ENCODE measurements at places on chromosomes 4 and X.

- no peak for DNase-seq
Observed at GRCh38 chr4:87677731-87678130, 27.7 kb downstream of the DMP1 start.

GRCh38 chr4:77203380-77204197 is 46.6 kb downstream of the CCNG2 start:
- peak; percentile 60 for DNase-seq

GRCh38 chrX:54530357-54530900 is 410 bp downstream of the GNL3L start:
- DNase-seq: no peak

DNA sequence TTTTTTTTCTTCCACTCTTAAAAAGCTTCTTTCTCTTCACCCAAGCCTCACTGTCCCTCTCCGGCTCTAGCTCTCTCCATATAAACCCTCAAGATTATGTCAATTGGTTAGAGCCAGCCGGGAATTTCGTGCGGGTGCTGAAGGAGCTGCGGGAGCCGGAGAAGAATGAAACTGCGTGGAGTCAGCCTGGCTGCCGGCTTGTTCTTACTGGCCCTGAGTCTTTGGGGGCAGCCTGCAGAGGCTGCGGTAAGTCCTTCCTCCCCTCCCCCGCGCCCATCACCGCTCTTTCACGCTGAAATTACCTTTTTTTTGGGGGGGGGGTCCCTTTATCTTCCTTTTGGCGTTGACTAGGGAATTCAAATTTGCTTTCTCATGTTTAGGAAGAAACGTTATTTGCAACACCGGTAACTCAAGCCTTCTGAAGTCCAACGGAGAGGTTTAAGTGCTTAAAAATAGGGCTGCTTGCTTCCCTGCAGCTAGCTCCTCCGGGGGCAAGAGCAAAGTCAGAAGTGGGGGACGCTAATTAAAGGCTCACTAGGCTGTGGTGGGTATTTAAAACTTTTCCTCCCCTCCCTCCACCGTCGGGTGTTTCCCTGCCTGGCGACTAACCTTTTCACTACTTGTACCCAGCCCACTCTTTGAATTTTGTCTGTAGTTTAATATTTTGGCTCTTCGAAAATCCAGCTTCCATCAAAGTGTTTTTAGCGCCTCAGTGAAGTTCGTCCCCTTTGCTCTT is 491 bp downstream of the COL4A5 start:
- DNase-seq: no peak

GRCh38 chr4:74376888-74377483 is 12.0 kb downstream of the EREG start:
- no peak for DNase-seq

DNA sequence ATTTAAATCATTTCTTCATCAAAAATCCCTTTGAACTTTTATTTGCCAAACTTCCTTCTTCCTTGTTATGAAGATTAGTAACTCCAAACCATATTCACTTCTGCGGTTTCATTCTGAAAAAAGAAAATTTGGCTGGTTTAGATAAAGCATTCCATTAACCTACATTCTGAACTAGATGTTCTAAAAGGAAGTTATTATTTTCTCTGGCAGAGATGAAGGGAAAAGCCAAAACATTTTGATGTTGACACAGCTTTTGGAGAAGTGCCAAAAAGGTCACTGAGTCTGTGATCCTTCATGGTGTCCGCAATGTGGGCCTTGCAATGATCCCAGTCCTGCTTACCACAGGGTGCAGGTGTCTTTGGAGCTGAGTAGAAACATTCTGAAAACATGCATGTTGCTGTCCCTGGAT is 36.0 kb downstream of the CXCL8 start:
- DNase-seq: no peak

- DNase-seq: no peak
Observed at GRCh38 chrX:84187533-84188319, at the start of gene RPS6KA6. Gene RPS6KA6 (minus strand): TSS chrX:84188199. CDS start chrX:84187899, 300 bp downstream.

GRCh38 chr4:95153182-95153581 is 395.4 kb downstream of the BMPR1B start:
- DNase-seq: no peak

- no peak for DNase-seq
Observed at GRCh38 chr4:139131209-139131870, 45.7 kb downstream of the ELF2 start.

GRCh38 chr4:8434251-8435073 is 6.1 kb downstream of the ACOX3 start:
- DNase-seq: no peak

DNA sequence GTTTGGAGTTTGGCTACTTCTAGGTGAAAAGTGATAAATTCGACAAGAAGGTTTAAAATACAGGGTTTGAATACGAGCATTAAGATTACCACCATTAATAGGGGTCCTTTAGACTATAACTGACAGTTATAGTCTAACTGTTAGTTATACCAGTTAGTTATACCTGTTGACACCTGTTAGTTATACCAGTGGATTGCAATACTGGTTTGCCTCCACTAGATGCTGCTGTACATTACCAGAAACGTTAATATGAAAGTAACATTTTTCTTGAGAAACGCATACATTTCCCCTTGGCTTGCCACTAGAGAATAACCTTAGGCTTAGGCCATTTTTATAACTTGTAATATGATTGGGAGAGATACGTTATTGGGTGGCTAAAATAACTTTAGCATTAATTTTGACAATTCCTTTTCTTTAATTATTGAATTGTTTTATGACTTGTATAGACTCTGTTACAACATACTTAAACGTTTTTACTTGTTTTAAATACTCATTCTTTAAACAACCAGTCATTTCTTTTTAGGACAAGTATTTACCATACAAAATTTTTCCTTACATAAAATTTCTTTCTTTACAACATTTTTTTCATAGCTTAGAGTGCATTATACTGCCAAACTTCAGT is 911.2 kb downstream of the FSTL5 start:
- DNase-seq: no peak

DNA sequence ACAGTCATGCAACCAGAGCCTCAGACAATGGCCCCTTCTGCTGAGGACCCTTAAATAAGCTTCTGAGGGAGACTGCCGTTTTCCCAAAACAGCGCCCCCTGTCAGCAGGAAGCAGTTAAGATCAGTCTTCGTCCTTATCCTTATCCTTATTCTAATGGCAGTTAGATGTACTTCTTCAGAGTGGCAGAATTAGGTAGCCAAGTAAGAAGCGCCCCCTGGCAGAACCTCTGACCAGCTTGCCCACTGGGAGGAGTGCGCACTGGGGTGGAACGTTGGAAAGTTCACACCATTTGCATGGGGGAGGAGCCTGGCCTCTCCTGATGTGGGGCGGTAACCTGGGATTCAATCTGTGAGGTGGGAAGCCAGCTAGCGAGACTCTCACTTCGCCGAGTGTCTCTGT is 133.6 kb upstream of the QRFPR start:
- DNase-seq: no peak

DNA sequence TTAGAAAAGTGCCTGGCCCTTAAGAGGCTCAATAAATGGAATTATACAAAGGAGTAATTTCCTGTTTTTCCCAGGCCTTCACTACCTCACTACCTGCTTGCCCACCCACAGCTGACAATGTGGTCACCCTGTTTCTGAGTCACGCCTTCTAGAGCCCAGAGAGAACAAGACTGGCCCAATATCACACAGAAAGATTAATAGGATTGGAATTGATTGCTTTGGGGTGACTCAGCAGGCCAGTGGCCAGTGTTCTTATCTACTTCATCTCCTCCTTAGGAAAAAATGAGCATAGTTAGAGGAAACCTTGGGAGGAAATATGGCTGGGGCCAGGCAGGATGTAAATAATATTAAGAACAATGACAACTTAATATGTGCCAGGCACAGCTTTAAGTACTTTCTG is 4.5 kb upstream of the FGF16 start:
- no peak for DNase-seq

DNA sequence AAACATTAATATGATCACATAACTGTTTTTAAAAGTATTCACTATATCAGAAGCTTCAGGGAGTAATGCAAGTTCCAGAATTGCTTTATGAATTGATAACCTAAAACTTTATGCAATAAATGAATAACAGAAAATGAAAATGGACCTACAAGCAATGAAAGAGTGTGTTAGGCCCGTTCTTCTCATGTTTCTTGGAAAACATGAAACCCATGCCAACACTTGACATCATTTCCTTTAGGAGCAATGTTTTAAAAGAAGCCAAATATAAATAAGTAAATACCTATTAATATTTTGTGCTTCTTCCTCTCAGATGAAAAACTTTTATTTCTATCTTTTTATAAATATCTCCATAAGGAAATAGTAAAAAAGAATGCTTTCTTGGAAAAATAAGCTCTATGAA is 123.0 kb upstream of the GALNT7 start:
- DNase-seq: no peak

DNA sequence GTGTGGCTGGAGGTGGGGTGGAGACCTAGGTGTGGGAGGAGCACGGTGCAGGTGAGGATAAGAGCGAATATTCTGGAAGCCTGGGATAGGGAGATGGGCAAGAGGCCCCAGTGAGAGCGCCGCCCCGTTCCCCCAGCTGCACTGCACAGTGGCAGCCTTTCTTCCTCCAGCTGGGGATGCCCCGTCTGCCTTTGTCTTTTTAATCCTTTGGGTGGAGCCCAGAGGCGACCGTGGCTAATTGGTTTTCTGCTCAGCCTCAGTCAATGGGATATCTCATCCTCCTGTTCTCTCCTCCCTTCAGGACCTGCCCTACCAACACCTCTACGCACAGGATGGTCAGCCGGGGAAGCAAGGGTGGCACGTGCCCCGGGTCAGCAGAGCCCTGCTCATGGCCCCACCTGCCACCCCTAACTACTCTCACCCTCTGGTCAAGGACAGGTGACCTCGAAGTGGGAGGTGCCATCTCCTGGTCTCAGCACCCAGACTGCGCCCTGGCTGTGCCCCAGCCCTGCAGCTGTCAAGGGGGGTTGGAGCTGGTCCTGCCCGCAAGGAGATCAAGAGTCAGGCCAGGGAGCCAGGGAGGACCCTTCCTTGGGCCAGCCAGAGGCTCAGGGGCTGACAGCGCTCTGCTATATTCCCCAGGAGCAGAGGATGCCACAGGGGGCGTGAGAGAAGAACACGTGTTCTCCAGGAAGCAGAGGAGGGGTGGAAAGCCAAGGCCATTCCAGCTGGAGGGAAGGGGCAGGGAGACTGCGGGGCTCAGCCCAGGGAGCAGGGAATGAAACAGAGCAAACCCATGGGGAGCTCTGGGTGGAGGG is 64.0 kb downstream of the ADRA2C start:
- DNase-seq: no peak

DNA sequence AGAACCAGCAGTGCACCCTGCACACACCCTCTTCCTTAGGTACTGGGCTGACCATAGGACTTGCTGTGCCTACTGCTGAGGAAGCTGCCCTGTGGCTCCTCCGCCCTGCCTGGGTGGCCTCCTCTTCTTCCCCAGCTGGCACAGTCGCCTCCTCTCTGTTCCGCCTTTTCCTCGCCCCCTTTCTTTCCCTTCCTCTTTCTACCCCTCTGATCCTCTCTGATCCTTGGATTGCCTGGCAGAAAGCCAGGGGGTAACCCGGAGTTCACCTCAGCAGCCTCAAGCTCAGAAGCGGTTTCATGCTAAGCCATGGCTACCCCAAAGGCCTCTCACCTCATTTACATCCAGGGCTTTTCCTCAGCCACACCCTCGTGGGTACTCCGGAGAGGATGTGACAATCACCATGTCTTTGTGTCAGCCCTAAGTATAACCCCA is 136.2 kb downstream of the SMIM20 start:
- peak; percentile 19 for DNase-seq

- no peak for DNase-seq
Observed at GRCh38 chr4:10085386-10085785, 31.2 kb downstream of the WDR1 start.

GRCh38 chr4:102321260-102321995 is 23.9 kb downstream of the SLC39A8 start:
- no peak for DNase-seq

- DNase-seq: peak; percentile 38
Observed at GRCh38 chr4:26028793-26029567, 115.0 kb downstream of the SMIM20 start.

- DNase-seq: peak; percentile 74
Observed at GRCh38 chrX:119690921-119691716, 1.8 kb downstream of the SEPTIN6 start.

DNA sequence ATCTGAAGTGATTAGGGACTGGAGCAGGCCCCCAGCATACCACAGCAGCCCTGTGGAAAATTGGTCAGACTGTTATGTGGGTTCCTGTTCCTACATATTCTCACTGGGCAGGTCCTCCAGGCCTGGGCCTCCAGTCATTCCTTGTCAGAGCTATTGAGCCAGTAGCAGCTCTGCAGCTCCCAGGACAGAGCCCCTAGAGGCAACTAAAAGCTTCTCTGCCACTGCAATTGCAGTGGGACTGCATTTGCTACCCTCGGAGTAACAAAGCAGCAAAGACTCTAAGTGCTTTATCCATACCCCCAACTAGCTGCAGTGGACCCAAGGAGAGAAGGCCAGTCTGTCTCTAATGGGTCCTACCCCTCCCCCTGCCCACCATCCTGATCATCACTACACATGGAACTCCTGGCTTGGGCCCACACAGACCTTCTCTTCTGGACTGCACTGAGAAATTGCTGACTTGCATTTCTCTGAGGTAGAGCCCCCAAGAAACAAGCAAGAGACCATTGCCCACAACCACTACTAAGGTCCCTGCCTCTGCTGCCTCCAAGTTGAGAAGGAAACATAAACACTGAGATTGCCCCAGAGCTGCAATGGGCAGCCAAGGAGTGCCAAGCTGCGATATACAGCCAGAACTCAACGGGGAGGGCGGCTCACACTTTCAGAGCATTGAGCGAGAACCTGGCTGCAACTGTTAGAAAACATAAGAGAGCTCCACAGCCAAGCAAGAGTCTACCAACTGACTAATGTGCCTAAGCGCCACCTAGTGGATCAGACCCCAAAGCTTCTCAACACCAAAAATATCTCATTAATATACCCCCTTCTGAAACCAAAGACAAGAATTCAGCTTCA is 738.7 kb upstream of the NDST4 start:
- no peak for DNase-seq

- DNase-seq: no peak
Observed at GRCh38 chr4:8307121-8307520, 37.6 kb downstream of the HTRA3 start.

DNA sequence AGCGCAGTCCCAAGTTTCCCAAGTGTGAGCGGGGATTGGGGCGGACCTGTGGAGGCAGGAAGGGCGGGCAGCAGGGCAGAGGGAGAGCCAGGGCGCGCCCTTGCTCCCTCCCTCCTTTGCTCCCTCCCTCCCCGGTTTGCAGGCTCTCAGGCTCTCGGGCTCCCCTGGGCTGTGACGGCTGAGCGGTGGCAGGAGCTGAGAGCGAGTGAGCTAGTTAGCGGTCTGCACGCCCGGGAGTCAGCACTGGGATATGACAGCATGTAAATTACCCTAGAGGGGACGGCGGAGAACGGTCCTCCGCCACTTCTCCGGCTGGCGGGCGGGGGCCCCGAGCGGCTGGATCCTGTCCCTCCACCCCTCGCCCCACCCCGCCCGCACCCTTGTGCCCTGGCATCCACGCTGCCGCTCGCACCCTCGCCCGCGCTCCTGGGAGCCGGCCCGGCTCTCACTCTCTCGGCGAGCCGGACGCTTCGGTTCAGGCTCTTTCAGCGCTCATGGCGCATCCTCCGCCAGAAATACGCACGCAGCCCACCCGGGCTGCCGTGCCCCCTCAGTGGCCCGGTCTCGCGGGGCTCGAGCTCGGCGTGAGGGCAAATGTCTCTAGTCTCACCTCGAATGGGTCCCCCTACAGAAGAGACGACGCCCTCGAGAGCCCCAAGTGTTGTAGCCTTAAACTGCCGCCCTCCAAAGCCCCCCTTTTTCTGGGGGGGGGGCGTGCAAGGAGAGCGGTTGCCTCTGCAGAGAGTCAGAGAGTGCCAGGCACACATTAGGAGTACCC is at the start of gene TSC22D3:
TSS of gene TSC22D3 (minus strand) at position 54 of the 778 bp plus-strand sequence. CDS start 368 bp downstream, outside the sequence.
- peak; percentile 60 for DNase-seq
